Hematopoietic multipotent progenitor cell treated with erythropoietin and hydrocortisone succinate and interleukin-3 and kit ligand, for 8 days (in vitro differentiated cells): ENCODE measurements at places on chromosomes 11 and 22.

DNA sequence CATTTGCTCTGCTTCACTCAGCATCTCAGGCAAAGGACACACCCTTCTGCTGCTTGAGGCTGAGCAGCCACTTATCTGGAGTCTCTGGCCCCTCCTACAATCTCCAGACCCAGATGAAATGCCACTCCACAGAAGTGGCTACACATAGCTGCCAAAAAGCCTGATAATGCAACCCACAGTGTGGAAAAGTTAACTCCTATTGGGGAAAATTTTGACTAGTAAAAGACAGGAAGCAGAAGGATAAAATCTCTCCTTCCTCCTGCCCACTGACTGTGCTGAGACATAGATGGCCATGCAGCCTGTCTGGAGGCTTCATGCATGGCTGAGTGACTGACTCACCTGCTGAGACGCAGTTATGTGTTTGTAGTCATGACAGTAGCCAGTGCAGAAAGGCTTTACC is 92.3 kb upstream of the TEAD1 start:
- peak; percentile 25 for DNase-seq

GRCh38 chr11:24060125-24060524 is 436.7 kb upstream of the LUZP2 start:
- no peak for DNase-seq

GRCh38 chr11:19774817-19775580 is 62.4 kb downstream of the NAV2 start:
- DNase-seq, result no peak

- no peak for DNase-seq
Observed at GRCh38 chr11:47536915-47537314, 16.0 kb downstream of the CELF1 start.

DNA sequence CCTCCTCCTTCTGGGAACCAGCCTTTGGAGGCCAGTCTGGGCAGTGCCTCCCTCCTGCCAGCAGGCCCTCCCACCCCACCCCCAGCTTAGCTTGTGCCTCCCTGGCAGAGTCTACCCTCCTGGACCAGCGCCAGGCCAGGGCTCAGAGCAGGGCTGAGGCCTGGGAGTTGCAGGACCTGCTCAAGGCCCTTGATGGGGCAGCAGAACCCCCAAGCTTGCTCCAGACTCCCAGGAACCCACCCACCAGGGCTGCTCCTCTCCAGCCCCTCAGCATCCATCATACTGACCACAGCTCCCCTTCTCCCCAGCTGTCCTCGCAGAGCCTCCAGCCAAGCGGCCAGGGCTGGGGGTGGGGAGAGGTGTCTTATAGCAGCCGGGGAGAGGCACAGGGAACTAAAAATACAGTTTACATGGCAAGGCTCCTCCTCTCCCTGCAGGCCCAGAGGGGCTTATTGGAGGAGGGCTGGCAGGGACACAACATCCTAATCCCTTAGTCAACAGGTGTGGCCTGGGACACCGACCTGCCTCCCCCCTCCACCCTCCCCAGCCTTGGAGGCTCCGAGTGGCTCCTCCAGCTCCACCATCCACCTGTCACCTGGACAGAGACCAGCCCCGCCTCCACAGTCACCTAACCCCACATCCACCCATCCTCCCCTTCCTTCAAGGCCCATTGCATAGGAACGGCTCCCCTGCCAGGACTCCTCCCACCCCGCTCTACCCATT is 5.2 kb upstream of the MB start:
- DNase-seq, result no peak

DNA sequence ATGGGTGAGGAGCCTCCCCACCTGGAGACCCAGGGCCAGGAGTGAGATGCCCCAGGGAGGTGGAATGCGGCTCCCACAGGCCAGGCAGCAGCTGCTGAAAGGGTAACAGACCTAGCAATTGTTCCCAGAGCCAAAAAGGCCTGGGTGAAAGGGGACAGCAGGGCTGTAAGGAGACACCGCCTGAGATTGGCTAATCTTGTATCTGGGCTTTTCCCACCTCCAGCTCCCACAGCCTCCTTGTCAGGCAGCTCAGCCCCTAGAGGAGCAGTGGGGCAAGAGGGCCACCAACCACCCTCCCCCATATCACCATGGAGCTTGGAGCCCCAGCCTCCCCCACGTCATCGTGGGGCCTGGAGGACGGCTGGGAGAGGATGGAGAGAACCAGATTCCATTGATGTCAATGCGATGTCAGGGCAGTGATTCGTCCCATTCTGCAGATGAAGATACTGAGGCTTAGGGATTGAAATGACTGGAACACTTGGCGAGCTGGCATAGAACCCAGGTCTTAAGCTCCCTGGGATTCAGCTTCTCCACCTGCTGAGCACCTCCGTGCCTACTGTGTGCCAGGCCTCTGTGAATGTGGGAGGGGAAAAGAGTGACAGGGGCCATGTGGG is 2.9 kb upstream of the MGAT3 start:
- DNase-seq, result no peak

GRCh38 chr11:124886476-124886875 is 11.2 kb downstream of the ROBO4 start:
- no peak for DNase-seq

- no peak for DNase-seq
Observed at GRCh38 chr11:34275486-34275885, 82.3 kb downstream of the ABTB2 start.

DNA sequence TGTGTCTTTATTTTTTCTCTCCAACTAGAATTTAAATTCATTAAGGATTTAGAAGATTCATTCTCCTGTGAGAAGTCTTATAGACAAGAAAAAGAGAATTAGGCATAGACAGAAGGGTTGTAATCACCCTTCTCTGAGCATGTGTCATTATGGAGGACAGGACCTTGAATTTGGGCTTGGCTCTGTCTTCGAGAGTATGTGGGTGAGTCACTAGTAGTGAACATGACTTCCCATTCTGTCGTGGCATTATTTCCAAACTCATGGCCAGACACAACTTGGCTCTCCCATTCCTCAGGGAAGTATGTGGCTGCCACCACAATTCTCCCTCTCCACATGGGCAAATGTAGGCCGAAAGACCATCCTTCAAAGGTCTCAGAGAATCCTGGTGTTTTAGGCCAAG is 14.3 kb upstream of the ANKK1 start:
- no peak for DNase-seq

DNA sequence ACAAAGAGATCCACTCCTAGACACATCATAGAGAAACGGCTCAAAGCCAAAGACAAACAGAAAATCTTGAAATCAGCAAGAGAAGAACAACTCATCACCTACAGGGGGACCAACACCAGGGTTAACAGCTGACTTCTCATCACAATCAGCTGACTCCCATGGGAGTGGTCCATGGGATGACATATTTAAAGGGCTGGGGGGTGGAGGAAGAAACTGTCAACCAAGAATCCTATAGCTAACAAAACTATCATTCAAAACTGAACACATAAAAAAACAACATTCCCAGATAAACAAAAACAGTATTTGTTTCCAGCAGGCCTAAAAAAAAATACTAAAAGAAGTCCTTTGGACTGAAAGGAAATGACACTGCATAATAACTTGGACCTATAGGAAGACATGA is 86.7 kb downstream of the APOL5 start:
- DNase-seq, result no peak

GRCh38 chr11:19226378-19227195 is 14.2 kb downstream of the E2F8 start:
- no peak for DNase-seq

DNA sequence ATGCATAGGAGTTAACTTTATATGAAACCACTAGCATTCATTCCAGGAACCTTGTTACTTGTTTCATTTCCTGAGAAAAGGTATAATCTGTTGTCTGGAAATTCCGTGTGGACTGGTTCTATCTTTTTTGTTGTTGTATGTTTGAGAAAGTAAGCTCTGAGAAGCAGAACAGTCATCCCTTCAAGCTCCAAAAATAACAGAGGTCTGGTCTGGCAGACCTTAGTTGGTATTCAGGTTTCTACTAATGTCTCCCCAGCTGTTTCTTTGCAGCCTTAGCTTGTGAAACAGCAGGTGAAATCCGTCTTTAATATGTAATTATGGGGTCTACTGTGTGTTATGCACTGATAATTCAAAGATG is 2.4 kb downstream of the RNF121 start:
- DNase-seq, result no peak

DNA sequence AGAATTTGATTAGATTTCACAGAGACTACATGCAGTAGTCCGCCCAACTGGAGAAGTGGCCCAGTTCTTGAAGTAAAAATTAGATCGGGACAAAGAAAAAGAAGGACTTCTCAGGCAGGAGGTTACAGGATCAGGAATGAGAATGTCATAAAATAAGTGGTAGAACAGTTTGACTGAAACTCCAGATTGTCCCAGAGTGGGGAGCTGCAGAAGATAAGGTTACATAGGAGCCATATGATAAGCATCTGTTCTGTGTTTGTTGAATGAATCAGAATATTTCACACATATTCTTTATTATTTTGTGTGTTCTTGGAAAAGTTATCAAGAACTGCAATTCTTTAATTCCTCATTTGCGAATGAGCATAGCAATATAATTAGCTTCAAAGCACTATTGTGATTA is 210.6 kb downstream of the AASDHPPT start:
- no peak for DNase-seq

- DNase-seq, result peak; percentile 88
Observed at GRCh38 chr11:120344302-120345004, 8.2 kb downstream of the ARHGEF12 start.

DNA sequence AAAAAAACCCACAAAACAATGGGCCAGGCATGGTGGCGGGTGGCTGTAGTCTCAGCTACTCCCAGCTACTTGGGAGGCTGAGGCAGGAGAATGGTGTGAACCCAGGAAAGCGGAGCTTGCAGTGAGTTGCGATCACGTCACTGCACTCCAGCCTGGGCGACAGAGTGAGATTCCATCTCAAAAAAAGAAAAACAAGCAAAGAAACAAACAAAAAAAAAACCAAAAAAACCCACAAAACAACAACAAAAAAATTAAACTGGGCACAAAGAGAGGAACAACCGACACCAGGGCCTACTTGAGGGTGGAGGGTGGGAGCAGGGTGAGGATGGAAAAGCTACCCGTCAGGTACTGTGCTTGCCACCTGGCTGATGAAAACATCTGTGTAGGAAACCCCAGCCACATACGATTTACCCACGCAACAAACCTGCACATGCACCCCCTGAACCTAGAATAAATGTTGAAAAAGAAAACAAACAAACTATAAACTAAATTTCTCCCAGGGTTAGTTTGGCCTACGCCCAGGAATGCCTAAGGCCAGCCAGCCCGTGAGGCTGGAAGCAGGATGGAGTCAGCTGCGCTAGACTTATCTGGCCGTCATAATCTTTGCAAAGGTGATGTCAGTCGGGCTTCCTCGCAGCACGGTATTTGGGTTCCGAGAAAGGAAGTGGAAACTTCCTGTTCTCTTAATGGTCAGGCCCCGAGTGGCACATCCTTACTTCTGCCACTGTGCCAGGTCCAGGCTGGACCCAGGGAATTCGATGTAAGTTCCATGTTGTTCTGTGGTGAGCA is 21.9 kb upstream of the CYB5R3 start:
- no peak for DNase-seq

GRCh38 chr11:2927851-2928604 is 1.2 kb downstream of the PHLDA2 start:
- DNase-seq, result no peak

- DNase-seq, result peak; percentile 83
Observed at GRCh38 chr11:5624489-5625279, at the start of gene TRIM34. TSS of gene TRIM34 (plus strand) at chr11:5625001. CDS start at chr11:5632332, 7,331 bp downstream.

DNA sequence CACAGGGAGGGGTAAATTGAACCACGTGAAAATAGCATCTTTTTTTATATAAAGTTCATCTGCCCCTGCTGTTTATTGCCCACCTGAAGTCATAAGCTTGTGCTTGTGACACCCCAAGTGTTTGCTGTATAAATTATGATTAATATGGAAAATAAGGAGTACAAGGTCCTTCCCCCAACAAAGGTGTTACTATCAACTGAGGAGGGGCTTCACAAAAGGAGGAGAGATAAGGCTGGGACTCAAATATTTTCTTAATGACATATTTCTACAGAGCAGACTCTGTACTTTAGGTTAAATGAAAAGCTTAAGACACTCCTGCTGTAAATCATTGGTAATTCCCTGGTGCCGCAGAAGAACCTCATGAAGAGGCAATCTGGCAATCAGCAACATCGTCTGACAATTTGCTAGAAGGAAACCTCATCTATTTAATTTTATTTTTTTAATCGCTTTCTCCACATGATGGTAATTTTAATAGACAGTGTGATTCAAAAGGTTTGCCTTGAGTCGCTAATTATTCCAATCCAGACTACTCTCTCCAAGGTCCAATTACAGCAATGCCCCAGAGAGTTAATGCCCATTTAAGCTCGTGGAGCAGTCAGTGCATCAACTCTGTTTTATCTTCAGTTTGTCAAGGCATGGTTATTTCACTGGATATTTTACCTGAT is 1432.4 kb downstream of the FAM181B start:
- no peak for DNase-seq

DNA sequence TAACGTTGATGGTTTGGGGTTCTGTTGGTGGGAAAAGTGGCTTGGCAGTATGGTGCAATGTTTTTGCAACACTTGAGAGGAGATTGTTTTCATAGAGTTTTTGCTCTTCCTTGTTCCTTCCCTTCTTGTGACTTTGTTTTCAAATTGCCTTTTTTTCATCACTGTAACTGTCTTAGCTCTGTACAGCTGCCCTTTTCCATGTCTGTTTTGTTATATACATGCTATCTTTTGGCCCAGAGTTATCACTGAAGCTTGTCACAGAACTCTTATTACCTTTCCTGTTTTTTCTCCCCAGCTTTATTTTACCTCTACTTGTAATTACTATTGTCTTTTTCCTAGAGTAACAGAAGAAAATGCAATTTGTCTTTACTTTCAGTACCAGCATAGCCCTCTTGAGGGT is 154.1 kb downstream of the DDX10 start:
- DNase-seq, result no peak

DNA sequence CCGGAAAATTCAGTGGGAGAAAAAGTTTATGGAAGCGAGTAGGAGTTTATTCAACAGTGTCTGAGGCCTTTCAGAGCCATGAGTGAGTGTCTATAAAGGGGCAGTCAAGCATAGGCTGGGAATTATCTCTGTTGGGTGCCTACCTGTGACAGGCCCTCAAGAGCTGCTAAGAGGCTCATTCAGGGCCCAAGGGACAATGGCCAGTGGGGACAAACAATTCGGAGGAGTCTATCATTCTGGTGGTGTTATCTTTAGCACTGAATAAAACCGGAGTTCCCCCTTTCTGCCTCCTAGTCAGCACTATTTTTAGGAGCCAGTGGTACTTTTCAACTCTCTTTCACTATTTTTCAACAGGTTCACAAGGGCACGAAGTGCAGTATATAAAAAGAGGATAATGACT is 89.5 kb upstream of the HTATIP2 start:
- no peak for DNase-seq

GRCh38 chr22:35231585-35232084 is 25.7 kb upstream of the HMGXB4 start:
- peak; percentile 80 for DNase-seq

GRCh38 chr11:128525411-128526243 is 61.7 kb downstream of the ETS1 start:
- no peak for DNase-seq

GRCh38 chr22:46985507-46985882 is 223.0 kb downstream of the TBC1D22A start:
- DNase-seq, result no peak

DNA sequence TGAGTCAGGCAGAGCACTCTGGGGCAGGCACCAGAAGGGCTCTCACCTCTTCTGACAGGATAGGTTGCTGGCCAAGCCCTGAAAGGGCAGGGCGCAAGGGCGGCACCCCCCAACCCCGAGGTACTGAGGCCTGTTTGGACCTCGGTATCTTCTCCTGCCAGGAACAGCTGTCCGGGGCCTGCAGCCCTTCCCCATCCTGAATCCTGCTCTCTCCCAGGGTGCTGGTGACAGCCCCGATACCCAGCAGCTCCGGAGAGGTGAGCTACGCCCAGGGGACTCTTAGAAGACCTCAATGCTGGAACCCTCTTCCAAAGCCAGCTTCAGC is 79.1 kb downstream of the PHF21B start:
- no peak for DNase-seq
